ENCODE measurements at places on chromosomes 3 and 15.

DNA sequence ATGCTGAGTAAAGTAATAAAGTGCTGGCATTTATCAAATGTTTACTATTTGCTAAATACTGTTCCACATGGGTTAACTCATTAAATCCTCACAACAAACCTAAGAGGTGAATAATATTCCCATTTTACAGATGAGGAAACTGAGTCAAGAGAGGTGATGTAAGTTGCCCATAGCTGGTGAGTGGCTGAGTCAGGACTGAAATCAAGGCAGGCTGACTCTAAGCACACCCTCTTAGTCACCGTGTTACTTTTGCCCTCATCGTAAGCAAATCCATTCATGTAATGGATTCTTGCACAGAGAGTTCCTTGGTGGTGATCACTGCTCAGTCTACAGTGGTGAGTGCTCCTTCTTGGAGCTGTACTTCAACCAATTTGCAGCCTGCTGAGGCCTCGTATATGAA, 28.9 kb upstream of the PTX3 start:
- DNase-seq: no peak

GRCh38 chr3:11335056-11335608, 62.9 kb downstream of the ATG7 start:
- DNase-seq: peak; percentile 24

DNA sequence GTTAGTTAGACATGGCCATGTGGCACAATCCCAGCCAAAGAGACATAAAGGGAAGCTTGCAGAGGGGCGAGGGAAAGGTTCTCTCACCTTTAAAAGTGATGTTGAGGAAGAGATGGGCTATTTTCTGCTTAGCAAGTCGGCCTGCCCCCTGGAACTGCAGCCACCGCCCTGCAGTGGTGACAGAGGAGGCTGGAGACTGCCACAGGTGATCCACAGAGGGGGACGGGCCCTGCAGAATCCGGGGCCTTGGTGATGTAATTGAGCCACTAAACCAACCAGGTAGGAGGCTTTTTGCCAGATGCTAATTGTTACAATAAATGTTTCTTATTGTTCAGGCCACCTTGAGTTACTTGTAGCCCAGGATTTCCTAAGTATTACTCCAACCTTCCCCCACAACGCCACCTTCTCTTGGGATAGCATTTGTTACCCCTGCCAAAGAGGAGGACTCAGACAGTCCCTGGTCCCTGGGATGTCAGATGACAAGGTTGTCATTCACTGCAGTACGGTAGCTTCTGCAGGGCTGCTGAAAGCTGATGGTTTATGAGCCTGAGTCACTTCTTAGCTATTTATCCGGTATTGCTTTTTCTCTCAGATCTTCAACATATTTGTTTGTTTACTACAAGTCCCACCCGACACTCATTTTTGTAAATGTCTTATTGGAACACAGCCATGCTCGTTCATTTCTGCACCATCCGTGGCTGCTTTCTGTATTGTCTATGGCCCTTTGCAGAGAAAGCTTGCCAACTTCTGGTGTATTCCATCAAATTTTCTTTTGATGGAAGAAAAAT, 63.3 kb upstream of the SEC61A1 start:
- DNase-seq: no peak

DNA sequence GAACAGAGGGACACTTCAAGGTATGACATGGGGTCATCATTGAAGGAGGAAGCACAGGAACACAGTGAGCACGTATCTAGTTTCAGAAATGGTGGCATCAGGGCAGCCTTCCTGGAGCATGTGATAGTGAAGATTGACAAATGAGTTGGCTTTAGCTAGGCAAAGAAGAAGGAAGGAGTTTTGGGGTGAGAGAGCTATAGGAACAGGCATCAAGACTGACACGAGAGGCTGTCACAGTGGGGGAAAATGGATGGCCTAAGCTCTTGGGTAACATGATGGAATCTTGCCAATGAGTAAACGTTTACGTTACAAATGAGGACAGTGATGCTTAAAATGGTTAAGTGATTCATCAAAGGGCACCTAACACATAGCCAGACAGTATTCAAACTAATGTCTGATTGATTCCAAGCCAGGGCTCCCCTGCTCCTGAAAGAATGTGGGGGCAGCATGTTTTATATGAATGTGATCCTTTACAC, 23.1 kb upstream of the GPR171 start:
- peak; percentile 69 for DNase-seq

DNA sequence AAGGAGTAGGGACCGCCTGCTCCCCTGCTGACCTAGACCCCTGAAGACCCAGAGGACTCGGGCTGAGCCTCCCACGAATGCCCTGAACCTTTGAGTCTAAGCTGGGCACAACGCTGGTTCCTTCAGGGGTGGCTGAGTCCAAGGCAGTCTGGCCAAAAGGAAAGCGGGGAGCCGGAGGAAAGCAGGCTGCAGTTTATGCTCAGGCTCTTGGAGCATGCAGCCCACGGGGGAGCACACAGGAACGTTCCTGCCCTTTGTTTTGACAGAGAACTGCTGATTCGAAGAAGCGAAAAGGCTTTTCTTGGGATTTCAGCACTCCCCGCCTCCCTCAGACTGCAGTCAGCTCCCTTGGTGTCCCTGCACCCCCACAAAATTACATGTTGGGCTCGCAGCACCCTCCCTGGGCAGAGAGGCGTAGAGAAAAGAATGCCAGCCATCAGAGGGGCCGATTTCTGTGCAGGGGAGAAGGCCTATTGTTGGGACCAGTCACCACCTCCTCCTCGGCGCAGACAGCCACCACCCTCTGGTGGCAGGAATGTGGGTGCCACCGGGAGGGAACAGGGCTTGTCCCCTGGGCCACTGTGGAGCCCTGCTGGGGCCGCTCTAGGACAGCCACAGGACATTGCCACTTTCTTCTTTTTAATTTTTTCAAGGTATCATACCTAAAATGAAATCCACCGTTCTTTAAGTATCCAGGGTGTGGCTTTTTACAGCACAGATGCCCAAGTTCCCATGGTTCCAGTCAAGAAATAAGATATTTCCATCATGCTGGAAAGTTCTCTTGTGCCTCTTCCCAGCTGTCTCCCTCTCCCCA, 72.2 kb downstream of the SMAD6 start:
- DNase-seq: peak; percentile 58

DNA sequence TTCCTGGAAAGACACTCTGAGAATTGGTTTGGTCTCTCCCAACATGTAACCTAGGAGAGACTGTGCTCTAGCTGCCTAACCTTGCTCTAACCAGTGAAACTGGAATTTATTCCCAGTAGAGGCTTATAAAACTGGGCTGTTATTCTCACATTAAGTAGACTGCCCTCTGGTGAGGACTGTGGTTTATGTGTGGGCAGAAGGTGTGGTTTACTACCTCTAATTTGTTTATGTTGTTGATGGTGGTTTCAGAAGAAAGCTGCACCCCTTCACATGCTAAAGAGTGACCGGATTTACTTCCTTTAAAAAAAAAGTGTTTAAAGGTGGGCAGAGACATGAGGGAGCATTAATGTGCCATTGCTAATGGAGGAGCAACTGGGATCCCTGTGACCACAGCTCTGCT, 273.2 kb downstream of the MECOM start:
- peak; percentile 21 for DNase-seq

- no peak for DNase-seq
These were observed 1110.1 kb downstream of the TBL1XR1 start for GRCh38 chr3:176087066-176087697.

DNA sequence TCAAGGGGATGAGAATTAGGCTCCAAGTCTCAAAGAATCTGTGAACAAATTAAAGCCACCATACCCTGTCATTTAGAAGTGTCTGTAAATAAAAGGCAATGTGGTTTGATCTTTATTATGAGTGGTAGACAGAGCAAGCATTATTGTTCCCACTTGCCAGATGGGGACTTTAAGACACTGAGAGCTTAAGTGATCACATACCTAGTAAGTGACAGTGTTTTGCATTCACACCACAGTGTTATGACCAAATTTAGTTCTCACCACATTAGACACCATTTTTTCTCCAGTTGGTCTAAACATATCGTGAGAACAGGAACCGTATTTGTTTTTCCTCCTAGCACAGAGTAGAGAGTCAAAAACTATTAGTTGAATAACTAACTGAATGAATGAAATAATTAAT, 13.2 kb upstream of the ZBED2 start:
- DNase-seq: no peak

DNA sequence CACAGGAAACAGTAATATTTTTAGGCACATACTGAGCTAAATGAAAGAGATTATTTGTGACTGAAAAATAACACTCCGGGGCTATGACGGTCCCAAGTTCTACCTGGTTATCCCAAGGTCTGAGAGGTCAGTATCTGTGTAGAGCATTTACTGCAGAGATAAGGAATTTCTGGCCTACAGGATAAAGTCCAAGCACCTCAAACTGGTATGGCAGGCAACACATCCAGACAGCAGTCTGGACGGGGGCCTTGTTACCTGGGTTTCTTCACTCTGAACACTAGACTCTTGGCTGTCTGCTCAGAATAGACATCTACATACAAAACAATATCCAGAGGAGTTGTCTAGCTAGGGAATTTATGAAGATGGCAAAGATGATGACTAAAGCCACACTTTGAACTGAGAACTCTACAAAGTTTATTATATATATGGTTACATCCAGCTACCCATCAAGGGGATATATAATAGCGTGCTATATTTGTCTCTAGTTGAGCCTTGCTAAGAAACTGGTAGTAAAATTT, 42.0 kb upstream of the CLRN1 start:
- no peak for DNase-seq

- DNase-seq: no peak
These were observed 8.5 kb upstream of the UBXN7 start for GRCh38 chr3:196440696-196441095.

GRCh38 chr3:189839576-189839975, 208.4 kb downstream of the TP63 start:
- DNase-seq: no peak

DNA sequence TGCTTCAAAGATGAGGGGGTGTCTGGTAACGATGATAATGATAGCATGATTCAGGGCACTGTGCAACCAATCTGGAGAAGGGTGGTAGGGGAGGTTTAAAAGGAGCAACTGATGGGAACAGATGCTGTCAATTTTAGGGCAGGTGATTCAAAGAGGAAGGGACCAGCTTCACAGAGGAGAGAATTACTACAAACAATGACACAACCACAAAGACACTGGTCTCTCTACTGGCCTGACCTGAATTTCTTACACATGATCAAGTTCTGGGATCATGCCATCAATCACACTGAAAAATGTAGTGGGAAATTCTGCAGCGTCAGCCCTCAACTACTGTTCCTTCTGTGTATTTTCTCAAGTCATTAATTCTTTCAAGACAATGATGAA, 2.6 kb upstream of the CDV3 start:
- no peak for DNase-seq

- no peak for DNase-seq
These were observed 66.4 kb downstream of the TCF12 start for GRCh38 chr15:56984681-56985481.

DNA sequence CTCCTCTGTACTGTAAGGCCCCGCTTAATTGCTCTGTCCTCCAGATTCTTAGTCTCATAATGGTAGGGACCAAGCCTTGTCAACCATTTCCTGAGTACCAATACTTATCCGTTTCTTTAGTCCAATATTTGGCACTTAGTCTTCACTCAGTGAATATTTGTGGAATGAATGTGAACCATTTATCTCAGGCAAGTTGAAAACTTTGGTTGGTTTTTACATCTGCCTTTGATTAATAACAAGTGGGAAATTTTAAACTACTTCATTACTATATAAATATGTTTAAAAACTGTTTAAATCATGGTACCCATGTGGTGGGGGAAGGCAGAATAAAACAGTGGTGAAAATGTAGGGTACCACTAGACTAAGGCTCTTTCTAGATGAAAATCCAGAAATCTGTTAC, 15.2 kb downstream of the CA12 start:
- DNase-seq: no peak

- DNase-seq: no peak
These were observed 128.7 kb downstream of the DMXL2 start for GRCh38 chr15:51493892-51494291.

DNA sequence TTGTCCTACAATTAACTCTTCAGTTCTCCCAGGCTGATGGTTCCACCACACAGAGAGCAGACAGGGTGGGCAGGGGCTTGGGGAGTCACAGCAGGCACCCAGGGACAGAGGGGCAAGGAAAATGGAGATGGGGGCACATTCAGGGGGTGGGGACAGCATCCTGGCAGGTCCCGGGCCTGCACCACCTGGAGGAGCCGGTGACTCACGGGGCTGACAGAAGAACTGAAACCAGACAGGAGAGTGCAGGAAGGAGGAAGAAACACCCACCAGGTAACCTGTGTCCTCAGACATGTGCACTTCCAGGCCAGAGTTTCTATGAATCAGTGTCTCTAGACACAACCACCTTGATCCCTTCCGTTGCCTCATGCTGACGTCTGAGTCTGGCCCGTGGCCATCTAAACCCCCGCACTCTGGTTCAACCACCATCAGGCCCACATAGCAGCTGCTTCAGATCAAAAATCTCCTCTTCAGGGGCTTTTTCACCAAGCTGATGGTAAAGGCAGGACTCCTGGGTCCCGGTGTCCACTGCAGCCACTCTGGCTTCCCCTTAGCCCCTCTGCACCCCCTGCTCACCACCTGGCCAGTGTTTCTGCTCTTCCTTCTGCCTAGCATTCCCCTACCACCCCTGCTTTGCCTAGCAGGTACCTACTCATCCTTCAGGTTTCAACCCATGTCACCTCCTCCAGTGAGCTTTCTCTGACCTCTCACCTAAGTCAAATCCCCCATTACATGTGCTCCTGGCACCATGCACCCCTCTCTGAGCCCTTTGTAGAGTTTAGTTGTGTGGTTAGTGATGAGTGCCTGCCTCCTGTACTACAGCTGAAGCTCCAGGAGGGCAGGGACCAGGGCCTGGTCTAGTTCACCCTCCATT, 16.5 kb upstream of the CYP11A1 start:
- DNase-seq: no peak

- no peak for DNase-seq
These were observed 32.1 kb downstream of the EFHB start for GRCh38 chr3:19901918-19902317.

DNA sequence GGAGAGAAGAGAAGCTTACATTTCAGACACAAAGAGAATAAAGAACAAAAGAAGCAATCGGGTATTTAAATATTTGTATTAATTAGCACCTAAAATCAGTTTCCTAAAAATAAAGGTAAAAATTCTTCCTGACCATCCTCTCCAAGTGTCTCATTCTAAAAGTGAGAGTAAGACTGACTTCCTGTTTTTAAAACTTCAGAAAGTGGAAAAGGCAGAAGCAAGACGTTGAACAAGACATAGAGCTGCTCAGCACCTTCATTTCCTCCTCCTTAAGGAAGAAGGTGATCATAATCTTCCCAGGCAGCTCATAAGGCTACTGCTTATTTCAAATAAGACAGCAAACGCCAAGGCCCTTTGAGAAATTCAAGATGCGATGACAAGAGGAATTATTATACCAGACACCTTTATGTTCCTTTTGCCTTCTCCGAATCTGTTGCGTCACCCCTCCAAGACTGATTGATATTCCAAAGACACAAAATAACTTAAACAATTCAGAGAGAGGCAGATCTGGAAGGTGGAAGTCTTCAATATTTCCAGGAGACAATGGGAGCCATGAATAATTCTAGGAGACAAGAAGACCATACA, 238.8 kb upstream of the TLE3 start:
- no peak for DNase-seq

GRCh38 chr3:58952128-58952917, 97.5 kb downstream of the CFAP20DC start:
- DNase-seq: no peak

Measured in COR-L47 (cell line).